ENCODE measurements at places on chromosomes 6 and 20. TPM values are rescaled to one million over a fixed set of nuclear protein-coding genes. Genes with fewer than 3 reads are reported as not detected.

GRCh38 chr6:152221806-152222628 is 414.5 kb downstream of the ESR1 start:
- DNase-seq = no peak

GRCh38 chr6:121032268-121033006 is 301.8 kb downstream of the TBC1D32 start:
- DNase-seq = no peak

- DNase-seq = no peak
Measured at GRCh38 chr6:44267252-44267651, 1.9 kb upstream of the NFKBIE start.

The DDX43 gene
- 0.81 TPM for total RNA-seq

The LRRN4 gene
- total RNA-seq = not detected

DNA sequence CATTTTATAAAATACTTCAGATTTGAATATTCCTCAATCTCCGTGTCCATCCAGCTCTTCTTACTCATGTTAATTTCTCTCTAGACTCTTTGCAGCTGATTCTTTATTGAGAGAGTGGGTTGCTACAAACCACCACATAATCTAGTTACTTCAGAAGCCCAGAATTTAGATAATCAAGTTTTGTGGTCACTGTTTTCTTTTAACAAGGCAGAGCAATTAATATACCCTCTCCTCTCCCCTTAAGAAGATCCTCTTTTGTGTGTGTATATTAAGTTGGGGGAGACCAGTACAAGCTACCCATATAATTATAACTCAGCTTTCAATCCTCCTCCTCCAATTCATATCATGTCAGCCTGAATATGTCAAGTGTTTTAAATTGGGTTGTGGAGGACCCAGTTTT is 95.1 kb downstream of the IRAK1BP1 start:
- no peak for DNase-seq

The BPIFB2 gene
- total RNA-seq = not detected

The MTO1 gene
- 98.9 TPM for total RNA-seq

DNA sequence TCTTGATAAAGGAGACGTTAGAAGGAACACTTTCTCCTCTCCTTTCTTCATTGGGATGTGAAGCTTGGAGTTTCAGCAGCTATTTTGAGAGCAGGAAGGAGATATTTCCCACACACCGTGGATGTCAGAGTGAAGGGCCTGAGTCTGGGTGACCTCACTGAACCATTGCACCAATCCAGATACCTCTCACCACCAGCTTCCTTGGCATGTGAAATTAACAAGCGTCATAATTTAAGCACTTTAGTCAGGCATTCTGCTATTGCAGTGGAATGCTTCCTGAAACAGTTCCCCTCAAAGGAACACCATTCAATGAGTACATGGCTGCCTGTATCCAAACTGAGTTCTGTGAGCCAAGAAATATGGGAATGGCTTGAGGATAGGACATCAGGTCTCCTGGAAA is 83.7 kb downstream of the CHMP4B start:
- DNase-seq = no peak

Data from CD4-positive, alpha-beta memory T cell (primary cell).